ENCODE measurements at places on chromosomes 3 and 15.

DNA sequence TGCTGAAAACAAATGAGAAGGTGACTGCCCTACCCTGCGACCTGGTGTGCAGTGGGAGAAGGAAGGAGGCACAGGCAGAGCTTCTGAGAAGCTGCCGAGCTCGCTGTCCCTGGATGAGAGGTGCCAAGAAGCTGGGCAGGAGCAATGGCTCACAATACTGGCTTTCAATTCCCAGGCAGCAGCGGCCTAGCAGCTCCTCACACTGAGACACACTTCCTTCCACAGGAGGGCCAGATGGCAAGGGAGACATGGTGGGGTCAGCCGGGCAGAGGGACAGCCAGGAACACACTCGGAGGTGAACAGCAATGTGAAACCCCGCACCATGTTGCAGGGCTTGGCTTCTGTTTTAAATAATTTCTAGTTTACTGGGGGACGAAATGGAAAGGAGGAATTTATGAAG, 314.6 kb downstream of the EPHB1 start:
- DNase-seq: no peak

DNA sequence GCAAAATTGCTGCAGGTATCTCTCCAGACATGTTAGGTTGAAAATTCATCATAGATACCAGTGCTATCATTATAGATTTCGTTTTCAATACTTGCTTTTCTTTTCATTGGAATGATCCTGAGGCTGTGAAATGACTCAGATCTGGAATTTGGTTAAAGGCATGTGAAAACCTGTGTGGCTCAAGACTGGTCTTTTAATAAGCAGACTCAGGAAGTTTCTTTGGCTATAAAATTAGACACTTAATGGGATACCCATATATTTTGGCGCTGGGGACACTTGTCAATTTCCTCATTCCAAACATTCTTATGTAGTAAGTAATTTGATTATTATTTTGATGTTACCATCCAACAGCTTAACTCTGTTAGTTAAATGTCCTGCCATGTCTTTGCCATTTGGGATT, 1041.1 kb upstream of the GBE1 start:
- DNase-seq: no peak

GRCh38 chr3:127729556-127730056, 56.9 kb downstream of the ABTB1 start:
- DNase-seq: no peak

GRCh38 chr15:90664650-90665287, 52.4 kb upstream of the BLM start:
- DNase-seq: no peak

- no peak for DNase-seq
Observed at GRCh38 chr15:89790661-89791060, 14.5 kb downstream of the MESP2 start.

All from astrocyte of the cerebellum (primary cell).